ENCODE measurements at places on chromosomes 7 and 10.
A peak's percentile ranks its signal among the peaks of the same experiment; 100 is the strongest.

- DNase-seq: no peak
Measured at GRCh38 chr10:71516890-71517289, 120.2 kb downstream of the CDH23 start.

DNA sequence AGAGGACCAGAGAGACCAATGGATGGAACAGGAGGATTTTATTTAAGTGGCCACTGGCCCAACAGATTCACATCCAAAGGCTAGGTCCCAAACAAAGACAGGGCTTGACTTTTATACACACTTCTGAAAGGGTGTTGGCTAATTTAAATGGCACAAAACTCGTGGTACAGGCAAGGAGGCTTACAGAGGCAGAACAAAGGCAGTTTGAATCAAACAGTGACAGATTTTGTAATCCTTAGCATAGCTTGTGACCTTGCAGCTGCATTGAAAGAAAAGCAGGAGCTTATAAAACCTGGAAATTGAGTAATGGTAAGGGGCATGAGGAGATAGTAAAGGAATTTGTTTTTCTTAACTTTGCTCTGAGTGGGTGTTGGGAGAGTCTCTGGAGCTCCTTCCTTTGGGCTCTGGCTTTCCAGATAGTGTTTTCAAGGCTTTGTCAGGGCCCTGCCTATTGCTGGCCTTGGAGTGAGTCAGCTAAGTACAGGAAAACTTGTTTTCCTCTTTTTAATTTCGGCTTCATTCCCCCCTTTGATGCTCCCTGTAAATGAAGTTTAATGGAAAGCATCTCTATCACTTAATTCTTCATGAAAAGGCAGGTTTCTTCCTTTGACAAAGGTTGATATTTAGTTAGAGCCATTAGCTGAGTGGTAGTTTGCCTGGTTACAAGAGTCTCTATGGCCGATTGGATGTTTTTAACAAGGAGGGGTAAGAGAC is 96.9 kb downstream of the TRIM24 start:
- no peak for DNase-seq

DNA sequence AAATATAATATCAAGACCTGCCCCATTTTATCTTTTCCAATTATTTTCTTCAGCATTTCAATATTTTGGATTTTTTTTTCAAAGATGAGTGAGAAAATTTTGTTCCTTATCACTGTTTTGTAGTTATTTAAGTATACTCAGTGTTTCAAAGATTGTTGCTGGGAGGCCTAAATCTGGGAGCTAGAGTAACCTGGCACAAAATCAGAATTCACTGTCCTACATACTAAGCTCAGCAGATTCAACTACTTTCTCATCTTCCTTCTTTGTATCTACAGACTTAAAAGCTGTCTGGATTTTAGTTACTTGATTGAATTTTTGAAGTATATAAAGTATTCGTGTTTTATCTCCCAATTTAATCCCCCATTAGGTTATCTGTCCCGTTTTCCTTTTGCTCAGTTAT is 85.9 kb downstream of the TAX1BP1 start:
- DNase-seq: no peak

DNA sequence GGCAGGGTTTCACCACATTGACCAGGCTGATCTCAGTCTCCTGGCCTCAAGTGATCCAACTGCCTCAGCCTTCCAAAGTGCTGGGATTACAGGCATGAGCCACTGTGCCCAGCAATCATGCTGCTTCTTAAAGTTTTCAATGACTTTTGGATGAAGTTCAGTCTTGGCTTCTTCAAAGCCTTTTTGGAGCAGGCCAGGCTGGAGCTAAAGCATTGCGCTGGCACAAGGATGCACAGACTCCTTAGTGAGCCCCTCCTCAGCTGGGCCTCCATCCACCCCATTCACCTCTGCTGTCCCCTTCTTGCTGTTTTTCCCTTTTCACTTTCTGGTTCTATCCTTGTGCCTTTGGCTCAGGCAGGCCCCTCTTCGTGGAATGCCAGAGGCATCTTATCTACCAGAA is 638.6 kb downstream of the TYW1 start:
- no peak for DNase-seq

DNA sequence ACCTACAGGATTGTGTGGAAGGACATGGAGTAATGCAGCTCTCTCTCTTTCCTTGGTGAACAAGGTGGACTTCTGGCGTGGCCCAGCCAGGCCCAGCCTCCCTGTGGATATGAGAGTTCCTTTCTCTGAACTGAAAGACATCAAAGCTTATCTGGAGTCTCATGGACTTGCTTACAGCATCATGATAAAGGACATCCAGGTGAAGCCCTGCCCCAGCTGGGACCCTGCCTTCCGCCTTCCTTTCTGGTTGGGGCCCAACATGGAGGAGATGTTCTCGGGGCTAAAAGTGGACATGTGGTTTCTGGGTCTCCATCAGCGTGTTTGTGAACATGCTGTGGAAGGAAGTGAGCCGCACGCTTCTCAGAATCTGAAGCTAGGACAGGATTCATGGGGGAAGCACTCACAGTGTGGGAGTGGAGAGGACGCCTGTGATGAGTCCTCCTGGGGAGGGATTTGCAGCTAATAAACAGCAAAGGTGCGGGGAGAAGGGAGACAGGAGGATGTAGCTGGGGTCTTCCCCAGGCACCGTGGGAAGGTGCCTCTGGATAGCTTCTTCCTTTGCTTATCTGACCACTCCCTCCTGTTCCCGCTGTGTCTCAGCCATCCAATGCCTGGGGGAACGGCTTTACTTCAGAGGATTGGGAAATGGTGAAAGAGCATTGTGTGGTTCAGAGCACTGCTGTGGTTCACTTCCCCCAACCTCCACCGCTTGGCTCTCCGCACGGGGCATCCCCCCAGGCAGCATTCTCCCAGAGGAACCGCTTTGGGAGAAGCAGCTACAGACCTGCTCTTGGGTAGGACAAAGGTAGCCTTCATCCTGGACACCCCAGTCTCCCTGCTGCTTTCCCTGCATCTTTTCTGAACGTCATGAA is 5.5 kb downstream of the CPA5 start:
- DNase-seq: peak; percentile 61

- no peak for DNase-seq
Measured at GRCh38 chr7:101898106-101898505, 80.7 kb downstream of the CUX1 start.

- no peak for DNase-seq
Measured at GRCh38 chr7:25496476-25497368, 268.4 kb upstream of the NPVF start.

DNA sequence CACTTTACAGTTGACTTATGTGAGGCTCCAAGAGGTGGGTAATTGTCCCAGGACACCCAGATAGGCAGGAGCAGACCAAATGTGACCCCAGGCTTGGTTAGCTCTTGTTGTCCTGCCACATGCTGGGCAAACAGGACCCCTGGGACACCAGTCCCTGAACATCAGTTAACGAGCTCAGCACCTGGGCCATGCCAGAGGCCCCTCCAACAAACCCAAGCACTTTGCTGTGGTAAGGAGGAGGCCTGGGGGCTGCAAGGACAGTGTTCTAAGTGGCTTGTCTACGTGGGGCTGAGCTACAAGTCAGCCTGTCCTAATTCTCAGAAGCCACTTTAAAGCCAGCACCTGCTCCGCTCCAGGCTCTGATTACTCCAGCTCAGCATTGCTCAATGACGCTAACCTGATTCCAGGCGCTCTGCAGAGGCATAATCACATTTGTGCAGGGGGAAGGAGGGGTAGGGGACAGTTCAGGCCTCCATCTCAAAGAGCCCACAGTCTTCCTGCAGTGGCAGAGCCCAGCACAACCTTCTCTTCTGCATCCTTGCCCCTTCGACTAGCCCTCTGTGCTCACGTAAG is 57.2 kb downstream of the DDC start:
- no peak for DNase-seq

GRCh38 chr7:45646207-45646821 is 72.1 kb downstream of the ADCY1 start:
- DNase-seq: no peak

All from SW480 (cell line).